ENCODE measurements at places on chromosomes 4 and X.

DNA sequence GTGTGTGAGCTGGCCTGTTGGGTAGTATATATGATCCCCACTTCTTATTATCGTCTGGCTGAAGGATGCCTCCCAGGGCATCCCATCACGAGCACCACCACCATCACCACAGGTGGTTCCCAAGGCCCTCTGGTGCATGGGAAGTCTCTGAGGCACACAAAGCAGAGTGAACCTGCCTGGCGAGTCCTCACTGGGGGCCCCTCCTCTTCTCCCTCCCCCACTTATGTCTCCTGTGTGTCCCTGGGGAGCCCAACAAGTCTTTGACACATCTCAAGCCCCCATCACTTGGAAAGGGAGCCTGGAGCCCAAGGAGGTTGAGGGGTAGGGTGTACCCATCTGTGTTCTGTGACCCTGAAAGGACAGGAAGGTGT is 45.5 kb upstream of the NKX1-1 start:
- no peak for DNase-seq

- DNase-seq, result no peak
Measured at GRCh38 chrX:20965270-20966044, 408.8 kb upstream of the CNKSR2 start.

GRCh38 chr4:78293348-78293747 is 236.2 kb downstream of the FRAS1 start:
- no peak for DNase-seq

DNA sequence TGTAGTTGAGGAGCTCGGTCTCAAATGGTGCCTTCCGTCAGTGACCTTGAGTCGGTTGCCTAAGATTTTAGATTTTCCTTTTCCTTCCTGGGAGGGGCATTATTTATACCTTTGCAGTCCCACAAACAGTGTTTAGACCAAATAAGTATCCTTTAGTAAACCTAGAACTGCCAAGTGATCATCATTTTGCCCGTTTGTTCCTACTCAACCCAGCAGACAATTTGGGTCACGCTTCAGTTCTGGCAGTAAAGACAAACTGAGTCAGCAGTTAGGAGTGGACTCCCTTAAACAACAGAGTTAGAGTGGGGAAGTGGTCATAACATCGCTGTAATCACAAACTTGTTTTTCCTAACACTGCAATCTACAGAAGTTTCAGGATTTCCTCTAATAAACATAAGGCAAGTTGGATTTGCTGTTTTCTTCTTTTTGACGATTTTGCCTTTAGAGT is 777 bp upstream of the WDFY3 start:
- no peak for DNase-seq

DNA sequence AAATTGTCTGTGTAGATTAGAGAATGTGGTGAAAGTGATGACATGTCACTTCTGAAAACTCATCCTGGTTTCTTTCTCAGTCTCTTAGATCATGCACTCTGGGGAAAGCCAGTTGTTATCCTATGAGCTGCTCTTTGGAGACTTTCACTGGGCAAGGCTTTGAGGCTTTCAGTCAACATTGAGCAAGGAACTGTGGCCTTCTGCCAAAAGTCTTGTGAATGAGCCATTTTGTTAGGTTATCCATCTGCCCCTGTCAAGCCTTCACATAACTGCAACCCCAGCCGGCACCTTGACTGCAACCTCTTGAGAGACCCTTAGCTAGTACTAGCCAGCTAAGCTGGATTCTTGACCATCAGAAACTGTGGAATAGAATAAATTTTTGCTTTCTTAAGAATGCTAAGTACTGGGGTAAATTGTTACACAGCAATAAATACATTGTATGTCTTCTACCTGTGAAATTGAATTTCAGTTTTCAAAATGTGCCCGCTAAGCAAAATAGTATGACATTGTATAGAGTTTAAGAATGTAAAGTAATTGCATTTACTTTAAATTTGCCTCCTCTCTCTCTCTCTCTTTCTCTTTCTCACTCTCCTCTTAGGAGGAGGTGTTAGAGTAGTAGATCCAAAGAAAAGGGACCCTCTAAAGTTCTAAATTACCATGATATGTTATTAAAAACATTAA is 1273.0 kb downstream of the RAPGEF2 start:
- DNase-seq, result no peak

- DNase-seq, result no peak
Measured at GRCh38 chrX:24294619-24295018, 19.2 kb downstream of the SUPT20HL2 start.

DNA sequence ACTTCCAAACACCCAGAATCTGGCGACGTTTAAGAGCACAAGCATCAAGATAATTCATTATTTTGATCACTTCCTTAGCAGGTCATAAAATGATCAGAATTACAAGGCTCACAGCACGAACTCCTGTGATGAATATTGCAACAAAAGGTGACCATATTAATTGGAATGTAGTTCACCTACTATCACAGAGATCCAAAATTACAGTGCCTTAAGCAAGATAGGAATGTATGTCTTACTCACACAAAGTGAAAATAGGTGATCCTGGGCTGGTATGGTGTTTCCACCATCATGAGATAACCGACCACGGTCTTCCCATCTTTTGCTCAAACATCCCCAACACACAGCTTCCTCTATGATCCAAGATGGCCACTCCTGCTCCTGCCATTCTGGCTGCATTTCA is 131.2 kb downstream of the SCFD2 start:
- DNase-seq, result no peak

DNA sequence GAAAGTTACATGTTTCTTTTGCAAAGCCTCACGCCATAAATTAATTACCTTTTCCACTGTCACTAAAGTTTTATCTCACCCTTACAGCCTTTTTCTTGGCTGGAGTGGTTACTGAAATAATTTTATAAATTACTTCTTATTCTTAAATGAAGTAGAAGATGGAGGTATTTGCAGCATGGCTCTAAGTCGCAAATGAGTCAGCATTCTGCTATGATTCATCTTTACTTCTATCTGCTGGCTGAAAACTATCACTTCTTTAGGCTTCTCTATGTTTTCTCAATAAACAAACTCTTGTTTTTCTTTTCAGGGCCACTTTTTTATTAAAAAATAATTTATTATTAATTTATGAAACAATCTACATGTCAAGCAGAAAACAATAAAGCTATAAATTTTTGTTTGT is 210.2 kb upstream of the GYPA start:
- DNase-seq, result no peak

- no peak for DNase-seq
Measured at GRCh38 chrX:70720721-70721120, 187.8 kb downstream of the TEX11 start.

- no peak for DNase-seq
Measured at GRCh38 chr4:7335344-7336066, 99.2 kb downstream of the PSAPL1 start.

- no peak for DNase-seq
Measured at GRCh38 chrX:22053481-22053880, 21.4 kb downstream of the PHEX start.

DNA sequence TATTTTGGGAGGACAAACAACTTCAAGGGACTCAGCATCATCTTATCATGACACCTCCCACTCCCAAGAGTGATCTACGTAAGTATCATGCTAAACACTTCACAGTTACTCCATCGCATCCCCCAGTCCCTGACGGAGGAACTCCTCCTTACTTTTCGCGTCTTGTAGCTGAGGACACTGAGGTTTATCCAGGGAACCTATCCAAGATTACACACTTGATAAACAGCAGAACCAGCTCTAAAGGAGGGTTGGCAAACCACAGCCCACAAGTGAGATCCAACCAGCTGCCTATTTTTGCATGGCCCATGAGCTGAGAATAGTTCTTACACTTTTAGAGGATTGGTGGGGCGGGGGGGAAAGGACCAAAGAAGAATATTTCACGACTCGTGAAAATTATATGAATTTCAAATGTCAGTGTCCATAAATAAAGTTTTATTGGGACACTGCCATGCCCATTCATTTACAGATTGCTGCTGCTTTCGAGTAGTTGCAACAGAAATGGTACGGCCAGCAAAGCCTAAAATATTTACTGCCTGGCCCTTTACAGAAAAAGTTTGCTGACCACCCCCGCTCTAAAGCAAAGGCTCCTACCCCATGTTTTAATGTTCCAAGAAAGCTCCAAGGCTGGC is 47.8 kb downstream of the SEPSECS start:
- no peak for DNase-seq

DNA sequence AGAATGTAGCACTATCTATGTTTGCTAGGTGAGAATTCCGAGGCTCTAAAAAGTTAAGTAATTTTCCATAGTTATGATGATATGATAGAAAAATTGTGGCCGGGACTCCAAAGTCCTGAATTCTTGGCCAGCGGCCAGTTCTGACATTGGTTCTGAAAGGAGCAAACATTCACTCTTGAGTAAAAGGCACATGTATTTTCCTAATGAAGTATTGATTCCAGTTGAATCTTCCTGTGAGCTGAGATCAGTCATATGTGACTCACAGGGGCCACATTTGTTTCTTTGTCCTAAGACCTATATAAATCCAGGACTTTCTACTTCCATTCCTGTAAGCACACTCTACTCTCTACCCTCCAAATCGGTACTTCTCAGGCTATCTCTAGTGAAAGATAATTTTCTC is 349.9 kb downstream of the BMPR1B start:
- no peak for DNase-seq

Data from stimulated activated CD8-positive, alpha-beta memory T cell treated with anti-CD3 and anti-CD28 coated beads, Interleukin-7, amount 100 ng/mL, for 1 hour (primary cell).